ENCODE measurements at places on chromosomes 4 and X. TPM values are rescaled to one million over a fixed set of nuclear protein-coding genes. Genes with fewer than 3 reads are reported as not detected.

Gene SSX7
- not detected for total RNA-seq

- no peak for DNase-seq
Observed at GRCh38 chr4:163613383-163613782, 118.9 kb downstream of the TMA16 start.

Gene CXCL11
- total RNA-seq: 9.8 TPM

GRCh38 chr4:48499551-48500066 lies 9.6 kb downstream of the ZAR1 start:
- no peak for DNase-seq

DNA sequence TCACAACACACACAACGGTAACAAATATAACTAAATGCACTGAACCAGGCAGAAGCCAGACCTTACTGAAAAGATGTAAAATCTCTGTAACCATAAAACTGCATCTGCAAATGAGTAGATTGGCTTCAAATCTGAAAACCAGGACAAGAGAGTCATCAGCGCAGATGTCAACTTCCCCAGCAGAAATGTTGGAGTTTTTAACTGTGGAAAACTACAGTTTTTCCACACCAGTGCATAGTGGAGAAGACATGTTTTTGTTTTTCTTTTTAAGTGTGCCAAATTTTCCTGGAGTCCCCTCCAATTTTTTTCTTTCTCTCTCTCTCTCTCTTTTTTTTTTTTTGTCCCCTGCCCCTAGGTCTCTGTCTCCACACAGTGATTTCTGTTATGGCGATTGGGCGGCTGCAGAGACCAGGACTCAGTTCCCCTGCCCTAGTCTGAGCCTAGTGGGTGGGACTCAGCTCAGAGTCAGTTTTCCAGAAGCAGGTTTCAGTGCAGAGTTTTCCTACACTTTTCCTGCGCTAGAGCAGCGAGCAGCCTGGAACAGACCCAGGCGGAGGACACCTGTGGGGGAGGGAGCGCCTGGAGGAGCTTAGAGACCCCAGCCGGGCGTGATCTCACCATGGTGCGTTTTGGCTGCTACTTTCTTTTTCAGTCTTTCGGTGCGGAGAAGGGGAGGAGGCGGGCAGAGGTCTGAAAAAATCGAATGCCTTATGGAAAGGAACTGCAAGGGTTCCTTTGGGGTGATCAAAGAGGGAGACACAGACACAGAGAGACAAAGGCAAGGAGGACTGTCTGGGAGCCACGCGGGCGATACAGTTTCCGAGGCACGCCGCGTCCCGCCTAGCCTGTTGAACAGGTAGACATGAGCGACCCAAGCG lies at the start of gene GUCY1A1:
TSS of gene GUCY1A1 (plus strand) at position 505 of the 878 bp plus-strand sequence. CDS start 30,020 bp downstream, outside the sequence.
- DNase-seq: peak; percentile 13

Gene KDR
- total RNA-seq: 0.48 TPM

GRCh38 chr4:56195025-56195424 lies 192.3 kb downstream of the AASDH start:
- no peak for DNase-seq
